Activated CD4-positive, alpha-beta T cell treated with anti-CD3 and anti-CD28 coated beads for 4 hours (primary cell): ENCODE measurements at places on chromosomes 1 and 21.

DNA sequence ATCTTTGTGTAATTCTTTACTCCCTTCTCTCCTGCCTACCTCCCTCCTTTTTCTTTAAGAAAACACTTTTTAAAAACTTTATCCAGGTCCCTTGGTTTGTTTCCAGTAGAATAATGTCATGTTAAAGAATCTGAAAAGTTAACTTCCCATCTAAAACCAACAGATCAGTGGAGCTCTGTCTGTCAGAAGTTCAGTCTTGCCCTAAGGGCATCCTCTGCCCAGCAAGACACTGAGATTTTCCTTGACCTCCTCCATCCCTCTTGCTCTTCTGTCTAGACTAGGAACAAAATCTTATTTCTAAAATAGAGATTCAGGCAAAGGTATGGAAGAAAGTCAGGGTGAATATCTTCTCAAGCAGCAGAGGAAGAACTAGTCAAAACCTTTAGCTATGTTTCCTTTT is 5.7 kb upstream of the GNL2 start:
- no peak for DNase-seq

GRCh38 chr1:231611851-231612250 is 14.7 kb upstream of the DISC1 start:
- DNase-seq: no peak

DNA sequence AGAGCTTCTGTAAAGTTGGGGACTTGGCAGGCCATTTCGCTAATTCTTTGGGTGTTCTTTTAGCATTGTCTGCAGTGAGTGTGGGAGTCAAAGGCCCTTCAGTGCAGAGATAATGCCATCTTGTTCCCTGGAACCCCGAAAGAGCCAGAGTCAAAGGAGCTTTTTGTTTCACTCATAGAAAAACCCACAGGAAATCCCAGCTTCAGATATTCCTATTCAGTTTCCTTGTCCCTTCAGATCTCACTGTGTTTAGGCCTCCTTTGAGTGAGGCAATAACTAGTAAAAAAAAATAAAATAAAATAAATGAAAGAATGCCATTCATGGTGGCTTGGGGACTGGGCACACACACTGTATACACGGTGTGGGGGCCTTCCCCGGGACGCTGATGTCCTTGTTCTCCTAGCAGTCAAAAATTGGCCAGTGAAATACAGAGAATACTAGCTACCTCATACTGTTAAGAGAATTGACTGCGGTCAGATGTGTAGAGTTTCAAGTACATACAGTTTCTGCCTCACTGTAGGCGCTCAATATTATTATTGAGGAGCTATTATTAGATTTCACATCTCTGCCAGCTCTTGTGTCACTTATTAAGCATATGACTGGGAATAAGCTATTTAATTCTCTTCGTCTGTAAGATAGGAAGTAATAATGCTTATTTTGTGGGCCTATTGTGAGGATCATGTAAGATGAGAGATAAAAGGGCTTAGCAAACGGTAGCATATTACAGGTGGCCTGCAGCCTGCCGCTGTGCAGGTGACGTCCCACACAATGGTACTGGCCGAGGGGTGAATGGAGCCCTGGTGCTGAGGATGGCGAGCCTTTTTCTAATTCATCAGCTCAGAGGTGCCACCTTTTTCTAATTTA is 16.7 kb downstream of the DISC1 start:
- no peak for DNase-seq

GRCh38 chr1:81812712-81813111 is 12.0 kb downstream of the ADGRL2 start:
- DNase-seq: no peak

DNA sequence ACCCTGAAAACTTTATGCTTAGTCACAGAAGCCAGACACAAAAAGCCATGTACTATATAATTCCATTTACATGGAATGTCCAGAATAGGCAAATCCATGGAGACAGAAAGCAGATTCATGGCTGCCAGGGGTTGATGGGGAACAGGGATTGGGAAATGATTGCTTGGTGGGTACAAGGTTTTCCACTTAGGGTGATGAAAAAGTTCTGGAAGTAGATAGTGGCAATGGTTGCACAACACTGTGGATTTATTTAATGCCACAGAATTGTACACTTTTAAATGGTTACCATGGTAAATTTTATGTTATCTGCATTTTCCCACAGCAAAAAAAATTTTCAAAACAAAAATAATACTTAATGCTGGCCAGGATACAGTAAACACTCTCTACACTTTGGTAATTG is 40.6 kb downstream of the ENAH start:
- no peak for DNase-seq

GRCh38 chr1:155970531-155971167 is 7.7 kb downstream of the ARHGEF2 start:
- peak; percentile 34 for DNase-seq

GRCh38 chr1:57843760-57844159 is 419.9 kb upstream of the DAB1 start:
- no peak for DNase-seq

DNA sequence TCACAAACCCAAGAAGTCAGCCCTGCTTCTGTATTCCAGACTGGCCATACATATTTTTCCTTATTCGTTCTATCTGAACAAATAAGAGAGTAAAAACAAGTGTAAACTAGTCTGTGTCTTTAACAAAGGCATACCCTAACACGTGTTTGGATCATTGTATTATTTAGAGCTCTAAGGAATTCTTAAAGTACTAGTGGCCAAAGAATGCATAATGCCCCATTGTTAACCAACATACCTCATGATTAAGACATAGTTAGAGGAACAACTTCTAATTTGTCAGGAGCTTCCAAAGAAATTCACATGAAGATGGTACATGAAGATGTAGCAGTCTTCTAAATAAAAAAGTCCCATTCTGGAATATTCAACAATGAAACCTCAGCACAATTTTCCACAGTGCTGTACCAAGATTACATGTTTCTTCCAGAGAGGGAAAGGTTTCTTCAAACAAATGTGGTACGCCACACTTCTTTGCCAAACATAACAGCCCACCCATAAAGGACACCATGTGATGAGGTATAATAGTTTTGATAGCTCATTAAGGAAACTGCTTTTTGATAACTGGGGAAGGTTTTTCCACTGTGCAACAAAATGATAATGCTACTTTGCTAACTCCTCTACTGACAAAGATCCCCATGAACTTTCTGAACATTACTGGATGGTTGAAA is 5.0 kb downstream of the PALMD start:
- DNase-seq: no peak

GRCh38 chr1:199751506-199751905 is 276.0 kb upstream of the NR5A2 start:
- no peak for DNase-seq
